Neural progenitor cell (in vitro differentiated cells): ENCODE measurements at places on chromosomes 1 and 21. TPM values are rescaled to one million over a fixed set of nuclear protein-coding genes. Genes with fewer than 3 reads are reported as not detected.

GRCh38 chr21:36697060-36697850 is 1.7 kb upstream of the SIM2 start:
- DNase-seq, result peak; percentile 75

Gene ADCY10
- total RNA-seq, result not detected in 2 replicates

DNA sequence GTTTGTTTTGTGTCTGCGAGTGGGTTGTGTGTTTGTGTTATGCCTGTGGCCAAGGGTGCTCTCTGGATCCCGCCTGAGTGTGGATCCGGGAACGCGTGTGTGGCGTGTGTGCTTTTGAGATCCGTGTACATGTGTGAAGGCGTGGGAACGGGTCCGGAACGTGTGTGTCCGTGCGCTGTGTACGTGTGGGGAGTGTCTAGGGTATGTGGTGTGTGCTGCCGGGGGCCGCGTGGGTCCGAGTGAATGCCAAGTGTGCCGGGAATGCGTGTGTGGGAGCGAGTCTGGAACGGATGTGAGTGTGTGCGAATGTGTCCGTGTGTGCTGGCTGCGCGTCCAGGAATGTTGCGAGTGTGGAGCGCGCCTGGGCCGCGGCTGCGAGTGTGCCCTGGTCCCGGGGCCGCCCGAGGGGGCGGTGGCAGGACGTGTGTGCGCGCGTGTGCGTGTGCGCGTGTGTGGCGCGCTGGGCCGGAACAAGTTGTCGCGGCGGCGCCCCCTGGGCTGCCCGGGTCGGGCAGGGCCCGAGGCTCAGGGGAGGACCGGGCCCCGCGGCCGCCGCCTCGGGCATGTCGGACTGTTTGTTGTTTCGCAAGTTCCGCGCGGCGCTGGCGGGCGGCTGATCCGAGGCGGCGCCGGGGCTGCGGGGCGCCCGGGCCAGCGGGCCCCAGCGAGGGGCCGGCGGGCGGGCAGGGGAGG is 953 bp downstream of the PTPRU start:
- DNase-seq, result peak; percentile 77

DNA sequence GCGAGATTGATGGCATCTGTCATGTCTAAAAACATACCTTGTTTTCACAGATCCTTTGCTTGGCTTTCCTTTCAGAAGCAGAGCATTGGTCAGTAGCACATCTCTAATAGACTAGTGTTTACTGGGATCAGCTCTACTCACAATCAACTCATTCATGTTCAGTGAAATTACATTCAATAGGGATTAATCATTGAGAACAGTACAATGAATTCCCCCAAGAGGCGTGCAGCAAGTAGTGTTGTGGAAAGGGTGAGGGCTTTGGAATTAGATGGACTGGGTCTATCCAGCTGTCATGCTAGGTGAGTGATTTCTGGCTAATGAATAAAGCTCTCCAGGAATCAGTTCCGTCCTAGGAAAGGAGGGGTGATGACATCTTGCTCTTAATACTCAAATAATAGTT is 155.2 kb upstream of the COA6 start:
- DNase-seq, result no peak

DNA sequence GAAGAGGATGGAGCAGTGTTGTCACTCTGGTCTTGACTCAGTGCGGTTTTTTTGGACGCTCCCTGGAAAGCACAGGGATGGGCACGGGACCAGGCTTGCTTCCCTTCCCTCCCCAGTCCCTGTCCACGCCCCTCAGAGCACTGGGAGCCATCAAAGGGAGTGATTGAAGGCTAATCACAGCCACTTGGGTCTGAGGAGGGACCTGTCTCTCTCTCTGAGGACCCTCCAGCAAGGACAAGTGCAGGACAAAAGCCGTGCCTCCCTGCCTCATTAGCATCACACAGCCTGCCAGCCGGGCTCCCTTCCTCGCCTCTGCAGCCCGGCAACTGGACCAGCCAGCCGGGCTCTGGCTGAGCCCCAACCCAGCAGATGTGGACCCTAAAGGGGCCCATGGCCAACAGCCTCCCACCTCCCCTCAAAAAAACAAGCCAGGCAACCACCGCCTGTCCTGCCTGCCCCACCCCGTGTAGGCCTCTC is 18.6 kb upstream of the PDZK1IP1 start:
- peak; percentile 70 for DNase-seq

DNA sequence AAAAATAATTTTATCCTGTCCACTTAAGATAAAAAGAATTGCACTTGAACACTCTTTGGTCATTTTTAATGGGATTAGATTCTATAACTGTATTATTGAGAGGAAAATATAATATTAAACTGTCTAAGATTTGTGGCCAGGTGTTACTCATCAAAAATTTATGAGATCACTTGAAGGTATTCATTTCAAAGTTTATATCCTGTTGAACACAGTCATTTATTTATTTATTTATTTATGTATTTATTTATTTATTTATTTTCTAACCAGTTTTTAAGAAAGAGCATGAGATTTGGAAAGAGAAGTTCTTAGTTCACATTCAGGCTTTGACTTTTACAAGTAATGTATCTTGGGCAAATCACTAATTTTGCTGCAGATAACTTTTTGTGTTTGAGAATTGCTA is 692.7 kb downstream of the LTN1 start:
- no peak for DNase-seq

DNA sequence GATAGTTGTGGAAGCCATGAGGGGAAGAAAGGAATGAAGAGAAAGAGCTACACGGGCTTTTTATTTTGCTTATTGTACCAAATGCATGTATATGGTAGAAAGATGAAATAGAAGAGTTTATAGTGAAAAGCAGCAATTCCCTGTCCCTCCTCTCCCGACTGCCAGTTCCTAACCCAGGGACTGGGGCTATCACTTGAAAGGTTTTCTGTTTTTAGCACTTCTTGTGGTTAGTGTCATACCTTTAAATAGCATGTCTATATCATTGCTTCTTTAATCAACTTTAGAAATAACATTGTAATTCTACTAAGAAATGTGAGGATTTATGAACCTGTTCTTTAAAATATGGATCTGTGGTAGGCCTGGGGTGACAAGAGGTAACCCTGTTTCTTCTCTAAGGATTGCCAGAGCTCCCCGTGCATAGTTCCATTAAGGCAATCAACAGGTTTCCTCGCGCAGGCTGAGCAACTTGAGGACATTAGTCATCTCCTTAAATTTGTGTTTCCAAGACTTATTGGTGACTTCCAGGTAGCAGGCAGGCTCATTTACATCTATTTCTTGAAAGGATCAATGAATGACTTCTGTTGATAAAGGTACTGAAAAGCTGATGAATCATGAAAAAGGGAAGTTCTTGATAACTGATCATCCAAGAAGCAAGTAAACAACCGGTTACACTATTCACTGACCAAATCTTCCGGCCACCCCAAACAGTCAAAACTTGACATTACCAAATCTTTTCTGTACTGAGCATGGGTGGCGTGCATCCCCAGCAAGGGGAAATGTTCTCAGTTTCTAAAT is 37.8 kb upstream of the S1PR1 start:
- no peak for DNase-seq

Gene FAM151A
- total RNA-seq, result not detected in 2 replicates

DNA sequence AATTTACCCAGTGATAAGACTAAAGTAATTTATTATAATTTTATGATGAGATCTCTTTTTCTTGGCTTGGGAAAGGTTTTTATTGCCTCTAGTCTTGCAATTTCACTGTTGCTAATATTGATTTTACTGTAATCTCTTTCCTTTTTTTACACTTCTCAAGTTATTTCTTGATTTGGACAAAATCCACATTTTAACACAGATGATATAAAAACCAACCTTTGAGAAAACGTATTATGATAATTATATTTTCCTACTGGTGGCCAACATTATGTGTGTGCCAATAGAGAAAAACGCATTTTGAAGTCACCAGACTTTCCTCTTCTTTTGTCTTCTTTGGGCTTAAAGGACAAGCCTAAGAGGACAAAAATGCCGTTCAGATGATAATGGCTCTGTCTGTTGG is 314.9 kb downstream of the PRDM2 start:
- no peak for DNase-seq

GRCh38 chr1:169623132-169623926 is 6.6 kb downstream of the SELP start:
- no peak for DNase-seq

GRCh38 chr1:175390081-175390481 is 197.5 kb upstream of the KIAA0040 start:
- DNase-seq, result no peak

Gene TNFSF18
- 0.15 TPM in 1 of 2 replicates, not detected in the other for total RNA-seq

- peak; percentile 25 for DNase-seq
Observed at GRCh38 chr21:36690628-36691554, 8.0 kb upstream of the SIM2 start.

DNA sequence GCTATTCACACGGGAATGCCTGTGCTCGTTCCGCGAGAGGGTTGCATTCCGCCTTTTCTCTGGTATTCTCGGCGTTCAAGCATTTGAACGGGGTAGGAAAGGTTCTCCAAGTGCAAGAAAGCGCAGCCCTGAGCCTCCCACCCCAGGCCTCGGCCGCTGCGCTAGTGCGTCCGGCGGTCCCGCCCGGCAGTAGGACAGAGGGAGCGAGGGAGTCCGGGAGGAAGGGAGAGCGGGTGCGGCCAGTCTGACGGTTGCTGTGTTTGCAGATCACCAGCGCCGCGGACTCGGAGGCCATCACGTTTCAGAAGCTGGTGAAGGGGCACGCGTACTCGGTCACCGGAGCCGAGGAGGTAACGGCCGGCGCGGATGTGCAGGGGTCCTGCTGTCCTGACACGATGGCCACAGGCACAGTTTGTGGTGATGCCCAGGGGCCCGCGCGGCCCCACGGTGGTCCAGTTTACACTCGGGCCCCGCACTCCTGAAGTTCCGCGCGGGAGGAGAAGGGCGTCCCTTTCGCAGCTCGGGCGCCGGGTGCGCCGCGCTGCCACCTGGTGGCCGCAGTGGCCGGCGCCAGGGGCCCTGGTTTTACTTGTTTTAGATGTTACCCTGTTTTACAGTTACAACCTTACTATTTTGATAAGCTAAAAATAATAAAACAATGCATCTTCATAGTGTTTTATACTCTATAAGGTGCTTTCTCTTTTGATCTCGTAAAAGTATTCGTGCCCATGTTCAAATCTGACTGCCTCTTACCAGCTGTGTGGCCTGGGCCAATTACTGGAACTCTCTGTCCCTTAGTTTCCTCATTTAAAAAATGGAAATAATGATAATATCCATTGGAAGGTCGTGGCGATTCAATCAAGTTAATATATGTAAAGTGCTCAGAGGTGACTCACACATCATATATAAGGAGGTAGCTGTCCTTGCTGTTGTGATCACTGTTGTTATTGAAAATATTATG is 36.7 kb downstream of the CAPN2 start:
- peak; percentile 81 for DNase-seq

- no peak for DNase-seq
Observed at GRCh38 chr1:108644984-108645383, 15.9 kb downstream of the HENMT1 start.

Gene PDE4B
- 1.2 and 2.4 TPM in 2 replicates for total RNA-seq

- peak; percentile 62 for DNase-seq
Observed at GRCh38 chr1:156933136-156933535, 12.7 kb downstream of the LRRC71 start.

Gene RPS6KC1
- total RNA-seq, result 21.5 and 32.6 TPM in 2 replicates

DNA sequence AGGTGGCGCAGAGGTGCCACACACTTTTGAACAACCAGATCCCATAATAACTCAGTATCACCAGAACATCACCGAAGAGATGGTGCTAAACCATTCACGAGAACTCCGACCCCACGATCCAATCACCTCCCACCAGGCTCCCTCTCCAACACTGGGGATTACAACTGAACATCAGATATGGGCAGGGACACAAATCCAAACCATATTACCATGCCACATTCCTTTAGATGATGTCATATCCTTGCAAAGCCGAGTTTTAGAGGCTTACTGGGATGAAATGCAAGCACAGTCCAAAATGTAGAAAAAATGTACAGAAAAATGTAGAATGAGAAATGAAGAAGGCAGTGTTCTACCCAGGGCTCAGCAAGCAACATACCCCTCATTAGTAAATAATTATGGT is 64.7 kb downstream of the SGIP1 start:
- no peak for DNase-seq

Gene PLEKHN1
- 0.09 TPM in 1 of 2 replicates, not detected in the other for total RNA-seq

DNA sequence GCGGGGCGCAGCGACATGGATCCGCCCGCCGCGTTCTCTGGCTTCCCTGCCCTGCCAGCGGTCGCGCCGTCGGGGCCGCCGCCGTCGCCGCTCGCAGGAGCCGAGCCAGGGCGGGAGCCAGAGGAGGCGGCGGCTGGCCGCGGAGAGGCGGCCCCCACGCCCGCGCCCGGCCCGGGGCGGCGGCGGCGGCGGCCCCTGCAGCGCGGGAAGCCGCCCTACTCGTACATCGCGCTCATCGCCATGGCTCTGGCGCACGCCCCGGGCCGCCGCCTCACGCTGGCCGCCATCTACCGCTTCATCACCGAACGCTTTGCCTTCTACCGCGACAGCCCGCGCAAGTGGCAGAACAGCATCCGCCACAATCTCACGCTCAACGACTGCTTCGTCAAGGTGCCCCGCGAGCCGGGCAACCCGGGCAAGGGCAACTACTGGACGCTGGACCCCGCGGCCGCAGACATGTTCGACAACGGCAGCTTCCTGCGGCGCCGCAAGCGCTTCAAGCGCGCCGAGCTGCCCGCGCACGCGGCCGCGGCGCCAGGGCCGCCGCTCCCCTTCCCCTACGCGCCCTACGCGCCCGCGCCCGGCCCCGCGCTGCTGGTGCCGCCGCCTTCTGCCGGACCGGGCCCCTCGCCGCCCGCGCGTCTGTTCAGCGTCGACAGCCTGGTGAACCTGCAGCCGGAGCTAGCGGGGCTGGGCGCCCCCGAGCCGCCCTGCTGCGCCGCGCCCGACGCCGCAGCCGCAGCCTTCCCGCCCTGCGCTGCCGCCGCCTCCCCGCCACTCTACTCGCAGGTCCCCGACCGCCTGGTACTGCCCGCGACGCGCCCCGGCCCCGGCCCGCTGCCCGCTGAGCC is 459 bp downstream of the FOXE3 start:
- DNase-seq, result peak; percentile 68

- no peak for DNase-seq
Observed at GRCh38 chr1:78432016-78432415, 58.8 kb upstream of the PTGFR start.
